ENCODE measurements at places on chromosomes 12 and 14. TPM values are rescaled to one million over a fixed set of nuclear protein-coding genes. Genes with fewer than 3 reads are reported as not detected.

GRCh38 chr12:86414201-86414600 is 158.0 kb upstream of the MGAT4C start:
- H3K4me3 ChIP-seq, result no peak overlapping the region
- no peaks in the 10 kb centered on the region for H3K4me1 ChIP-seq
- H3K27ac ChIP-seq, result no peak overlapping the region
- no peaks in the 10 kb centered on the region for H3K27me3 ChIP-seq
- no peaks in the 10 kb centered on the region for H3K36me3 ChIP-seq

GRCh38 chr12:26346736-26347135 is 151.4 kb downstream of the SSPN start:
- H3K27ac ChIP-seq, result no peak overlapping the region
- ATAC-seq, result no peak
- H3K36me3 ChIP-seq, result no peaks in the 10 kb centered on the region
- H3K4me3 ChIP-seq, result no peak overlapping the region
- H3K4me1 ChIP-seq, result no peaks in the 10 kb centered on the region
- H3K27me3 ChIP-seq, result no peaks in the 10 kb centered on the region

GRCh38 chr12:64745980-64746379 is 13.2 kb downstream of the GNS start:
- no peak overlapping the region for H3K4me3 ChIP-seq
- no peaks in the 10 kb centered on the region for H3K27me3 ChIP-seq
- H3K4me1 ChIP-seq, result no peaks in the 10 kb centered on the region
- no peak for ATAC-seq

C3AR1 gene
- total RNA-seq, result 16.7 TPM

SLC38A4 gene
- total RNA-seq, result not detected

DNA sequence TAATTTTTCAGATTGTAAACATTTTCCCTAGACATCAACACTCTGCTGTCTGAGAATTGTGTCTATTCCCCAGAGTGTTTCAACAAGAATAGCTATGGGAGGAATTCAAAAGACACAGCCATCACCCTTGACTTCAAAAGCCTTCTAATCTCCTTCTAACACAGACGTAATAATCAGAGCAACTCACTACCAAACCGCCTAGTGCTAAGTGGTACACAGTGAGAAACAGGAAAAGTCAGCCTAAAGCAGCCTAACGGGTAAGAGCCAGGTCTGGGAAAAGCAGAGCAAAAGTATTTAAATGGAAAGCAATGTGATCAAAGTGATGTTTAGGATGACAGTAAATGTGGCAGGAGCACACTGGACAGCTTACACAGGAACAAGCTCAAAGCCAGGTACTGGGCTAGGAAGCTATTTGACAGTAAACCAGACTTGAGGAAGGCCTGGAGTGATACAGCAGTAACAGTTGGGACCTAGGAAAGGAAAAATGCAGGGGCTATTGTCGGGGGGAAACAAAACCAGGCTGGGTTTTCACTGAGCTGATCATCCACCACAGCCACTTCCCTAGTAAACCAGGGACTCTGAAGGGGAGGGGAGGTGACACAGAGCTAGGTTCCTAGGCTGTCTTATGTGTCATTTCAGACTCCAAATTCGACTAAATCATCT is 29.4 kb downstream of the CORO1C start:
- peak overlapping the region; percentile 93 for H3K27ac ChIP-seq
- H3K4me3 ChIP-seq, result peak overlapping the region; percentile 6
- no peaks in the 10 kb centered on the region for H3K36me3 ChIP-seq
- H3K27me3 ChIP-seq, result no peaks in the 10 kb centered on the region

DNA sequence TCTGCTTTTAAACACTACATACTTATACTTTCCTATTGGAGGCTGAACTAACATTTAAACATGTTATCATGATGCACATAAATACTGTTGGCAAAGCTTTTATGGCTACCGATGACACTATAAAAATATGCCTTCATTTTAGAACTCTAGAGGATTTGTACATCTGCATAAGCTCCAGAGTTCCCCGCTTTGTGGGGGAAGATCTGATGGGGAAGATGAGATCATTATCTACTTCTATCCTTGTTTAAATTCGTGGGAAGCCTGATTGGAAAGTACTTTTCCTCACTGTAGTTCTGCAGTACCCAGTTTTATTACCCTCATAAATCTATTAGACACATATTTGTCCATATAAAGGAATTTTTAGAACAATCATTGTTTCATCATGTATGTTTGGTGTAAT is 299.6 kb upstream of the ATP2B1 start:
- H3K4me1 ChIP-seq, result peaks cover 4% of the 10 kb centered on the region
- no peaks in the 10 kb centered on the region for H3K36me3 ChIP-seq
- no peak overlapping the region for H3K4me3 ChIP-seq
- H3K27me3 ChIP-seq, result no peaks in the 10 kb centered on the region
- no peak overlapping the region for H3K27ac ChIP-seq

Measured in gastroesophageal sphincter (tissue), 4 donors.